Daoy (cell line): ENCODE measurements at places on chromosomes 5 and 9. TPM values are rescaled to one million over a fixed set of nuclear protein-coding genes. Genes with fewer than 3 reads are reported as not detected.

The SLC45A2 gene
- total RNA-seq, result not detected in 2 replicates

The STC2 gene
- 144 and 149 TPM in 2 replicates for total RNA-seq

The SPINK1 gene
- total RNA-seq, result 0.51 TPM in 1 of 2 replicates, not detected in the other

The PCDHB15 gene
- total RNA-seq, result 0.21 and 0.86 TPM in 2 replicates

The NOXA1 gene
- total RNA-seq, result not detected in 2 replicates

The FYB1 gene
- not detected in 2 replicates for total RNA-seq

DNA sequence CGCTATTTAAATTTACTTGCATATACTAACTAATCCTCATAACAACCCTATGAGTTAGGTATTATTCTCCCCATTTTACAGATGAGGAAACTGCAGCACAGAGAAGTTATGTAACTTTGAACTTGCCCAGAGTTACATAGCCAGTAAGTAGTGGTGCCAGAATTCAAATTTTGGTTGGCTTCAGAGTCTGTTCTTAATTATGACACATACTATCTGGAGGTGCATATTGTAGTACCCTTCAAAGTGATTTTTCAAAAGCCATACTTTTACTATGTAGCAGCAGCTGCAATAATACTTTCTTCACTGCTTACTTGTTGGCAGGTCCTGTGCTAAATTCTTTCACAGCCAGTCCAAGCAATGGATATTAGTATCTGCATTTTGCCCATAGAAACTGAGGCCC is 16.4 kb downstream of the MAN2A1 start:
- DNase-seq, result no peak

DNA sequence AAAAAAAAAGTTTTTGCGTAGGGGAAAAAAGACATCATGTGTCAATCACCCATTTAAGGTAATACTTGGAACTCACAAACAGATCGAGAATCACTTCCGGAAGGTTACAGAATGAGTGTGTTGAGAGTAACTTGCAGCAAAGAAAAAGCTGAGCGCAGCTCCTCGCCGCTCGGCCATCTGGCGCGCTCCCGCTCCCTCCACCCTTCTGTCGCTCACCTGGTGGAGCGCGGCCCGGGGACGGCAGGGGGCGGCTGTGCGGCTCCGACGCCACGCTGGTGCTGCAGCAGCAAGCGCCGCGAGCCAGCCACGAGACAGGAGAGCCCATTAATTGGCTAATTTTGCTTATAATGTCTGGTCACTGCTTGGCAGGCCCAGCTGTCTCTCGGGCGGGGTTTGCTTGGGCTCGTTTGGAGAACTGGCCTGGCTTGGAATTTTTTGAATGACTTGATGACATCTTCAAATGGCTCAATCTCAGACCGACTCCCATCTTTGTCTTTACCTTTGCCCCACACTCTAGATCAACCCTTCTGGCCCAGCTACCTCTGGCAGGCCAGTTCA is 601.8 kb downstream of the CCDC171 start:
- no peak for DNase-seq

- DNase-seq, result no peak
These were observed 845.6 kb upstream of the CDH6 start for GRCh38 chr5:30347858-30348257.

GRCh38 chr5:33166948-33167347 is 273.8 kb upstream of the TARS1 start:
- no peak for DNase-seq

GRCh38 chr5:151128817-151129216 is 28.8 kb downstream of the ANXA6 start:
- no peak for DNase-seq

DNA sequence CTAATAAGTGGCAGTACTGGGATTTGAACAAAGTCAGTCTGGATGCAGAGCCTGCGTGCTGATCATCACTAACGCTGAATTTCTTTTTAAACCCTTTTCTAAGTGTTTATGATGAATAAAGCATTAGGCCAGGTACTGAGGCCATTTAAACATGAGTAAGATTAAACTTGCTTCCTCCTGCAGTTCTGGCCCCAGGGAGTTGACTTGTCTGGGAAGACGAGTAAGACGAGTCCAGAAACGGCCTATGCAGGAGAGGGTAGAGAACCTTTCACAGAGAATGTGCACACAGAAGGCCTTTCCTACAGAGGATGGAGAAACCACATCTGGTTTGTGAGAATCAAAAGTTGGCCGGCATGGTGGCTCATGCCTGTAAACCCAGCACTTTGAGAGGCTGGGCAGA is 42.9 kb downstream of the SPRY4 start:
- no peak for DNase-seq

DNA sequence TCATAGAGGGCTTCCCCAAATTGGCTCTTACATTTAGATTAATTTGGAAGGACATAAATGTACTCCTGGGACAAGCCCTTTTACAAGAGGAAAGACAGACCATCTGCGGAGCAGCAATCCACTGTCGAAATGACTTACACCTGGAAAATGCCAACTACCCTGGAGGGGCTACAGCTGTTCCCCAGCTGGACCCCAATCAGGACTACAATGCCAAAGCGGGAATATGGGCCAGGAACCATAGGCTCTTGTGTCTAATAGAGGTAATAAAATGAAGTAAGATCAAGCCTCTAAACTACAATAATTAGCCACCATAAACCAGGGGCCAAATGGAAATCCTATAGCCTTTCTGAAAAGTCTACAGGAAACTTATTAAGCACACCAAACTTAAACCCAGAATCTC is 581.3 kb downstream of the PDE4D start:
- no peak for DNase-seq

GRCh38 chr9:10008101-10008799 is 604.6 kb downstream of the PTPRD start:
- no peak for DNase-seq

- DNase-seq, result no peak
These were observed 240.5 kb upstream of the TUT7 start for GRCh38 chr9:86594724-86595123.

GRCh38 chr5:138752951-138753793 is at the start of gene CTNNA1:
TSS of gene CTNNA1 (plus strand) at chr5:138753425. CDS start at chr5:138781925, 28,500 bp downstream.
- peak; percentile 84 for DNase-seq

DNA sequence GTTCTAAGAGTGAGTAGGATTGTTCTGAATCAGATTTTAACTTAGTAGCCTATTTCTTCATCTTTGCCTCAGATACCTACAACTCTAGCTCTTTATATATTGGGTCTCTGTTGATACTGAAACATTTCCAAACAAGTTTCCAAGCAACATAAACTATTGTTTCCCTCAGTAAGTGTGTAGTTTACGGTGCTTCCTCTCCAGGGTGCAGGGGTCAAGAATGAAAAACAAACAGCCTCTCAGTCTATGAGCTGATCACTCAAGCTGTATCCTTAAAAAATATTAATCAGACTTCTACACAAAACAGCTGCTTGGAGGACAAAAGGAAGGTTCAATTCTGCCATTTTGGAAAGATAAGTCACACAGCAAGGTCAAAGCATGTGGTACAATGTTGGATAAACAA is 75.0 kb downstream of the ADAMTS12 start:
- DNase-seq, result no peak

- no peak for DNase-seq
These were observed 94.7 kb downstream of the GCNT1 start for GRCh38 chr9:76553680-76554079.

DNA sequence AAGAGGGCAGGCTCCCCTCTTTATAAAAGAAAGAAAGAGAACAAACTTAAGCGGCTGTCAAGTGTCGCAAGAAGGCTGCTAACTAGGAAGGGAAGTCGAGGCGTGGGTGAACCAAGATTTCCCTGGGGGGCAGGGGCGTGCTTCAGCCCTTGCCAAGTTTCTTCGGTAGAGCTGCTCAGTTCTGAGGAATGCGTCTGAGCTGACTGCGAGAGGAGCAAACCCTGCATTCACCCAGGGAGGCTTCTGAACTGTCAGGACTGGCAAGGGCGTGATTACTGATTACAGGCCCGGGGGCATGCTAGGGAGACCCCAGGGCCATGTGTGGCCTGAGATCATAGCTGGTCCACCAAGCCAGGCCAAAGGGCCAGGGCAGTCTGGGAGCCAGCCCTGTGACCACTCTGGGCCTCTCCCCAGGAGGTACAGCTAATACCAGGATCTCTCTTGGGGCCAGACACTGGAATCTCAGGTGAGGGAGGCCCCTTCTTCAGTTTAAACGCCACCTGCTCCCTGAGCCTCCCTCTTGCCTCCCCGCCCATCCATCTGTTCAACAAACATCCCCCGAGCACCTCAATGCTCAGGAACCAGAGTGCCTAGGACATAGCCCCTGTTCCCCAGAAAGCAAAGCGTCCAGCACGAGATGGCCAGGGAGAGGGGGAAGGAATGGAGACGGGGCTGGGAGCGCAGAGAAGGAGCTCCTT is 30.9 kb downstream of the SARDH start:
- DNase-seq, result peak; percentile 55

DNA sequence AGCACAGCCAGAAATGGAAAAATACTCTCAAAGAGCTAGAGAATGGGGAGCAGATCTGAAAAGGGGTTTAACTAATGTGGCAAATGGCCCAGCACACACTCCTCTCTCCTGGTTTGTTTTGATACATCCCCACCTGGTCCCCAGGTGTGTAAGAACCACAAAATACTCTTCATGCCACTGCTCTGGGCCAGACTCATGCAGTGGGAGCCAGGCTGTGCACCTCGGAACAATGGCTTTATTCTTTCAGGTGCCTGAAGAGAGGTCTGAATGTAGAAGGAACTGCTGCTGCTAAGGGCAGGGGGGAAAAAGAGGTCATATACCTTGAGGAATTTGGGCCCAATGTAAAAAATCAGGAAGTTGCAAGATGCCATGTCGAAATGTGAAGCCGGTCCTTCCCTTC is 123.9 kb upstream of the ADAMTSL1 start:
- DNase-seq, result no peak

GRCh38 chr5:174140452-174141020 is 95.0 kb downstream of the NSG2 start:
- DNase-seq, result peak; percentile 28

- no peak for DNase-seq
These were observed 102.7 kb downstream of the HSPA4 start for GRCh38 chr5:133154274-133155075.

GRCh38 chr9:137314561-137315560 is 12.8 kb upstream of the NRARP start:
- peak; percentile 13 for DNase-seq
